ENCODE measurements at places on chromosomes 6 and 20.

- no peak for DNase-seq
These were observed 8.5 kb downstream of the TP53INP2 start for GRCh38 chr20:34712525-34713192.

DNA sequence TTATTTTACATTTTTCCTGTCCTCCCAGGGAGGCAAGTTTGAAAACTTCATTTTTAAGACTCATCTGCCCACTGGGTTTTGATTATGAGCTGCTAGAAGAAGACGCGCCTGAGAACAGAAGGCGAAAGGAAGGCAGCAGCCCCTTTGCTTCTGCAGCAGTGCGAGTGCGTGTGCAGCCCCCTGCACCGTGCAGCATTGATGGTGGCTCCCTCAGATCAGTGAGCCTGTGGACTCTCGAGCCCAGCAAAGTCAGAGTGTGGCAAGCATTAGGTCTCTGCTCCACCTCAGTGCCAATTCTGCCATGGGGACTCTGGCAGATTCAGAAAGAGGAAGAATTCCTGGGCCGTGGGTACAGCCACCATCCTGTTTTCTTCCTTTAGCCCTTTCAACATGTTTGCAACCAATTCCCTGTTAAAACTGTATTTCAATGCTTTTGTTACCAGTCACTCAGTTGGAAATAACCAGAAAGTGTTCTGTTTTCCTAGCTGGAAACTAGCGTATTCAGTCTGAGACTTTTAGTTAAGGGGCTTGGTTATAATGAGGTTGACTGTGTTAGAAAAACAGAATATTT is 134.8 kb upstream of the OGFRL1 start:
- no peak for DNase-seq

- no peak for DNase-seq
These were observed 53.1 kb downstream of the SLC22A1 start for GRCh38 chr6:160174681-160175080.

DNA sequence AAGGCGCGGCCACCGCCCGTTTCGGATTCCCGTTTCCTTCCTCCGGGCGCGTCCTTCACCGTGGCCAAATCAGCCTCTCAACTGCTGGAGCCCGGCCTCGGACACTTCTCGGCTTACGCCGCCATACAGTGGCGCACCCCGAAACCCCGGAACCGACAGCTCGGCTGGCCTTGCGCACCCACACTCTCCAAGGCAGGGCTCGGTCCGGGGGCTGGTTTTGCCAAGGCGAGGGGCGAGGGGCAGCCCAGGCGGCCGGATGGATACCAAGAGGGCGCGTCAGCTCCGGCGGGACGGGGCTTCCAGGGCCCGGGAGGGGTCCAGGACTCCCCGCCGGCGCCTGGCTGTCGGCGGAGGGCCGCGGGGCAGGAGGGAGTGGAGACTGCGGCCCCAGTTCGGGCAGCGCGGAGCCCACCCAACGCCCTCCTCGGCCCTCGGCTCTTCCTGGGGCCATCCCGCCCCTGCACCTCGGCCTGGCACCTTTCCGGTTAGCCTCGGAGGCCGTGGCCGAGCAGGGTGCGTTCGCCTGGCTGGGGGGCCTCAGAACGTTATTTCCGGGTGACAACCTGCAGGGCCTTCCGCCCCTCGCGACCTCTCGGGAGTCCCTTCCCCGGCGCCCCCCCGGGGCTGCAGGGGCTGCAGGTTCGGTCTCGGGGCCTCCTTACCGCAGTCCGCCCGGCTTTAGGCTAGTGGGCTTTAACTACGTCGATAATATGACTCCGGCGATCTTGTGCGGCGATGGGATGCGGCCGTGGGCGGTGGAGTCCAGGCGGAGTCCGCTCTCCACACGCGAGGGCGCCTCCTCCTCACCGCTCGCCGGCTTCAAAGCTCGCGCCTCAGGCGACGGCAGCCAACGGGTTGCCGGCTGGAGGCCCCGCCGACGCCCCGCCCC is 697 bp upstream of the CEP43 start:
- peak; percentile 14 for DNase-seq

DNA sequence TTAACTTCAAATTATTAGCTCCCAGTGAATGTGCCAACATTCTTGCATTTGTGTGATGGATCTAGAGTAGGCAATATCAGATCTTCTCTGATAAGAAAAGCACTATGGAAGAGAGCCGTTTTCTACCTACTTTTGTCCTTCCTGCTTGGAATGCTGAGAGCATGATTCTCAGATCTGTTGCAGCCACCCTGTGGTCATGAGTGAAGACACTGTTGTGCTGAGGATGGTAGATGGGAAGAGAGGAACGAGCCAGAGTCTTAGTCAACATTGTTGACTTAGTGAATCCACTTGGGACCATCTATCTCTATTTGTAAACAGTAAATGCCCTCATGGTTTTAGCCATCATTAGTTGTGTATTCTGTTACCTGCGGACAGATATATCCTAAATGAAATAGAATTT is 202.6 kb downstream of the CD109 start:
- no peak for DNase-seq

DNA sequence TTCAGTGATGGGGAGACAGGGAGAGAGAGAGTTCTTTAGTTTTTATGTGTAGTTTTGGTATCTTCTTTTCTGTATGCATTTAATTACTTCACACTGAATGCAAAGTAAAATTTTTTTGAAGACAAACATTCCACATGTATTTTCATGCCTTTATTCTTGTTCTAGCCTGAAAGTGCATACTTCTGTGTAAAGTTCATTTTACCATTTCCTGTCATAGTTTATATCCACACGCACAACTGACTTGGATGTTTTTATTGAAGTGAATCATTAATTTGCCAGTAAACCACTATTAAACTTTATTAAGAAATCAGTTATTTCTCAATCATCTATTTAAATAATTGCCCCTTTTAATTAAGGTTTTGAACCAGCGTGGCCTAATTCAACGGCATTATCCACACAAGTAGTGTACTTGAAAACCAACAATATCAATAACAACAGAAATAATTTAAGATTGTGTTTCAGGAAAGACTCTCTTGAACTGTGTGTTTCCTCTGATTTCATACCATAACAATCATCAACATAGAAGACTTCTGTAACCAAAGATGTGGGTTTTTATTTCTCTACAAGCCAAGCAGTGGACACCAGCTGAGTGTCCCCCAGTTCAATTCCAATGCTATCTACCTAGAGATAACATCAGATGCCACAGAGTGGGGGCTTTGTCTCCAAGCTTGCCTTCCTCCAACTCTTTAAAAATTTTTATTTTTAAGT is 512.7 kb upstream of the JAG1 start:
- no peak for DNase-seq

DNA sequence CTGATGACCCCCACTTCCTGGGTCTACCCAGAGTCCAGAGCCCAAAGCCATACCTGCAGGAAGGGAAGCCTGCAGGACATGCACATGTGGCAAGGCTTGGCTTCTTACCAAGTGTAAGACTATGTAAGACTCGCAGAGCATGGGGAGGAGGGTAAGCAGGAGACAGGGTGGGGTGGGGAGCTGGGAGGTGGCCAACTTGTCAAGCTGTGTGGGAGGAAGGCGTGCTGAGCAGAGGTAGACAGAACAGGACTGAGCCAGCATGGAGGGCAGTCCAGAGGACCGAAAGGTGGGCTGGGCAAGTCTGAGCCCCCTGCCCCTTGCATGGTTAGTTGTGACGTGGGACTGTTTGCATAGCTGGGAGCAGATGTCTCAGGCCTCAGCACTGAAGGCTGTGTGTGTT is 53.4 kb upstream of the RNF24 start:
- DNase-seq, result no peak

DNA sequence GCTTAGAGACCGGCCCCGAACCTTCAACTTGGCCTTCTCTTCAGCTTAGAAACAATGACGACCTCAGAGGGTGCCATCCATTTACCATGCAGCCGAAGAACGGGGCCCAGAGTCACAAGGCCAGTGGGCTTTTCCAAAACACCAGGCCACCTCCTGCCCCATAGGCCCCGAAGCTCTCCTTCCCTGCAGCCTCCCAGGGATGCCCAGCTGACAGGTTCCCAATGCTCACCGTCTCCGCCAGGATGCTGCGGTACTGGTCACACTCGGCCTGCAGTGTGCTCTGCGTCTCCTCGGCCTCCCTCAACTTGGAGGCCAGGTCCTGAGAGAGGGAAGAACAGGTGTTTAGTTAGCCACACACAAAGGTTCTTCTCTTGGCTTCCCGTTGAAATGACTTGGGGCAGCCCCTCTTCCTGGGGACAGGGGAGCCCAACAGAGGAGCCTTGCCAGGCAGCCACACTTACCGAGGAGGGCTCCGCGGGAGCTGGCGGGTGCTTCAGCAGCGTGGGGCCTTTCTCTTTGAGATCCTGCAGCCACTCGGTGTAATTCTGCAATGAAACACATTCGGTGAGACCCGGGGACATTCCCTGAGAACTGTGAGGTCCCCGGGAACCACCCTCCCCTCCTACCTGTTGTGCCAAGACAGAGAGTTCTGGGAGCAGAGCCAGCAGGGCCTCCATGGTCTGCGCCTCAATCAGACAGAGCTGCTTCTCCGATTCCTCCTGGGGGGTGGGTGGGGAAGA is 51.5 kb downstream of the DSTN start:
- DNase-seq, result no peak

DNA sequence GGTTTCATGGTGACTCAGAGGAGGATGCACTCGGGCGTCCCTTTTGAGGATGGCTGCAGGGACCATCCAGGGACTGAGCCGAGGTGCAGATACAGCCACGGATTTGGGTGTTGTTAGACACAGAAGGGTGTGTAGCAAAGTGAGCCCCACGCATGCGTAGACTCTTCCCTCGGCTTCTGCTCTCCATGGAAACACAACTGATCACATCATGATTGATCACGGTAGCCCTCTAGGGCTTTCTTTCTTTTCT is 606 bp upstream of the ULBP1 start:
- DNase-seq, result no peak

DNA sequence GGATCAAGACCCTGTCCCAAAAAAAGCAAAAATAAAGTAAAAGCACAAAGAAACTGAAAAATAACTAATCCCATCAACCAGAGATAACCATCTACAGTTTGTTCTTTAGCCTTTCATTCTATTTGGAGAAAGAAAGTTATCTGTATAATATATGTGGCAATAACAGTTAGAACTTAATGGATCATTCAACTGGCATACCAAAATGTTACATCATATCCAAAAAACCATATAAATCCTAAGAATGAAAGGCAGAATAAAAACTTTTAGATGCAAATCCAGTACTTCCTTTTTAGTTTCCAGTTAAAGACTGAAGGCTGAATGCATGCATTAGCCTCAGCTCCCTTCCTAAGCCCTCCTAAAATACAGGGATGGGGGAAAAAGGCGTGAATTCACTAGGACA is 25.2 kb downstream of the ILRUN start:
- no peak for DNase-seq

GRCh38 chr6:83192871-83193746 is at the start of the genes PGM3 and RWDD2A:
Gene PGM3 (minus strand): TSS chr6:83193265. CDS start chr6:83191012, 2,253 bp downstream.
Gene RWDD2A (plus strand): TSS chr6:83193357. CDS start chr6:83194452, 1,095 bp downstream.
- peak; percentile 80 for DNase-seq

GRCh38 chr20:48740712-48741111 is 87.1 kb downstream of the PREX1 start:
- no peak for DNase-seq

DNA sequence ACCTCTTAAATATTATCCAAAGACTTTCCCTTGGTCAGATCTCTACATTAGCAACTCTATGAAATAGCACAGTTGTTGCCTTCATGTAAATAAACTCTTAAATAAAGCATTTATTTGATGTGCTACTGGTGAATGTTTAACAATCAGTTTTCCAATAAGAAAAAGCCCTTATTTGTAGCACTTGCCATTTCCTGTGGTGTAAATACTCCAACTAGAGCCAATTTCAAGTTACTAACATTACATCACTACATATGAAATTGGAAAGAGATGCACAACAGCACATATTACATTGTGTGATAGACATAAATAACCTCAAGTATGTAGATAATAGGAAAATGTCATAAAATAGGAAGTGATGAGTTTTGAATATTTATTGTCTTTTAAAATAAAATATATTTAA is 5.0 kb upstream of the MYB start:
- DNase-seq, result no peak

DNA sequence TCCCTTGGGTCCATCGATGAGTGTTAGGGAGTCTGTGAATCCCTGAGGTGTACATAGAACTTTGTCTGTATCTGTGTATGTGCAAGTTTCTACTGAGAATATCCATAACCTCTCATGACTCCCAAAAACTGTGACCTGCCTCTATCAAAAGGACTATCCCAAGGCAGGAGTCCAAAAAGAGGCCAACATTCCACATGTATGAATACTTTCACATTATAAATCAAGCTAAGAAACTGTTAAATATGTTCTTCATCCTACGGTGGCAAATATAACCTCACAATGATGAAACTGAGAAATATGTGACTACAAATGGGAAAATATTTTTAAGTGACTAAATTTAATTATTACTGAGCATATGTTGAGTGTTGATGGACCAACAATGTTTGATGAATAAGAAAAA is 16.1 kb upstream of the STX11 start:
- no peak for DNase-seq

DNA sequence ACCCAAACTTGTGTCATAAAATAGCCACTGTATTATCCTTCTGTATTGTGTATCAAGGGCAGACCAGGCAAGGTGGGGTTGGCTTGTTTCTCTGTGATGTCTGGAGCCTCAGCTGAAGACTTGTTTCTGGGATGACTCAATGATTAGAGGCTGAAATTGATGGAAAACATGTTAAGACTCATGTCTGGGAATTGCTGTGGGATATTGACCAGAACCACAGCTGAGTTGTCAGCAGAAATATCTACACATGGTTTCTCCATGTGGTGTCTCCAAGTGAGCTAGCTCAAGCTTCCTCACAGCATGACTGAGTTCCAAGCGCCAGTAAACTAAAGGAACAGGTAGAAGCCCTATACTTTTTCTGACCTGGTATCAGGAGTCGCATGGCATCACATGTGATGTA is 128.5 kb upstream of the SYNDIG1 start:
- DNase-seq, result no peak

DNA sequence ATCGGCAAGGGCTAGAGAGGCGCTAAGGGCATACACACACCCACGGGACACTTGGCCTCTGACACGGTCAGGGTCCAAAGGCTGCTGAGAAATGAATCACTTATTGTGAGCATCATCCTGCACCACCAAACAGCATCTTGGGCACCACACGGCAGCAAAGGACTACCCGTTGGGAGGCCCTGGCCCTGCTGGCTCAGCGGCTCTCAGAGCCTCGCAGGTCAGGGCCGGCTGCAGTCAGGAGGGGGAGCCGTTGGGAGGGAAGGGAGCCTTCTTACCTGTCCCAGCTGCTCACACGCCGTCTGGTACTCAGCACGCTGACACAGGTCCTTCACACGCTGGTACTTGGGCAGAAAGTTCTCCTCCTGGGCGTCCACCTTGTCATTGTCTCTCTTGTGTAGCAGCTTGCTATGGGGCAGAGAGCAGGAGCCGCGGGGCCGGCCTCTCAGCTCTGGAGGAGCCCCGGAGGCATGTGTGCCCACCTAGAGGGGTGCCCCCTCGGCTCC is 109.0 kb downstream of the SULF2 start:
- DNase-seq, result no peak

- DNase-seq, result no peak
These were observed 598.1 kb downstream of the PHF3 start for GRCh38 chr6:64233746-64234145.

DNA sequence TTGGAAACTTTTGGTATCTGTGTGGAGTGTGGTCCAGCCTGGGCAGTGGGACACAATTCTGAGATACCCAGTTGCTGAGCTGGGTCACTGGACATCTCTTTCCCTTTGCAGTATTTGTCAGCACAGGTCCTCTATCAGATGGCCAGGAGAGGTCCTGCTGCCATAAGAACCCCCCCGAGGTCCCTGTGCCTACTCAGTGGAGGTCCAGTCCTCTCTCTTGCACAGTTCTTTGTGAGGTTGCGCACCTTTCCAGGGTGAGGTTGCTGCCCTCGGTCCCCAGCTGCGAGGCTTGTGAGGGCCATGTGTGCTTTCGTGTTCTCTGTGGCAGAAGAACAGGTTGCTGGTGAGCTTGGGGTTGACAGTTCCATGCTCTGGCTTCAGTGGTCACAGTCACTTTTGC is 320.6 kb downstream of the QKI start:
- no peak for DNase-seq
